ENCODE measurements at places on chromosomes 5 and 9.

GRCh38 chr5:147835386-147835798, 3.9 kb upstream of the SPINK1 start:
- DNase-seq: no peak

DNA sequence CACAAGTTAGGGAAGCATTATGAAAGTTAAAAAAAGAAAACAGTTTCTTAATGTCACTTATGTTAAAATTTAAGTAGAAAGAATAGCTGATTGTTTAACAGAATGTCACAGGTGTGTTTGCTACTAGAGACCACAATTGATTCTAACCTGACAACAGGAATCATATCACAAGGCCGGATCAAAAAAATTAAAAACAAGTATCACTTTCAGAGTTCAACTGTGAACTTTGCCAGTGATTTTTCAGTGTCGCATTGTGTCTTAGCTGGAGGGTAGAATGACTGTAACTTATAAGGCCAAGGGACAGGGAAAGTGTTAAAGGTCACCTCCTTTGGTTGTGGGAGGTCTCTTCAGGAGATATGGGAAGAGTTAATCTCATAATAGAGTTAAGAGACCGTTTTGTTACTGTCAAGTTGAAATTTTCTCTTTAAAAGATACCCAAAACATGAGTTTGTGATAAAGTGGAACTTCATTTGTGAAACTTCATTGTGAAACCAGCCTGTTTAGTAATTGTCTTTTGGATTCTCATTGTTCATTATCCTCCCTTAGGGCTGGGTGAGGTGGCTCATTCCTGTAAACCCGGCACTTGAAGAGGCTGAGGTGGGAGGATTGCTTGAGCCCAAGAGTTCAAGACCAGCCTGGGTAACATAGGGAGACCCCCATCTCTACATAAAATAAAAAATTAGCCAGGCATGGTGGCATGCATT, 40.9 kb downstream of the CPEB4 start:
- no peak for DNase-seq

DNA sequence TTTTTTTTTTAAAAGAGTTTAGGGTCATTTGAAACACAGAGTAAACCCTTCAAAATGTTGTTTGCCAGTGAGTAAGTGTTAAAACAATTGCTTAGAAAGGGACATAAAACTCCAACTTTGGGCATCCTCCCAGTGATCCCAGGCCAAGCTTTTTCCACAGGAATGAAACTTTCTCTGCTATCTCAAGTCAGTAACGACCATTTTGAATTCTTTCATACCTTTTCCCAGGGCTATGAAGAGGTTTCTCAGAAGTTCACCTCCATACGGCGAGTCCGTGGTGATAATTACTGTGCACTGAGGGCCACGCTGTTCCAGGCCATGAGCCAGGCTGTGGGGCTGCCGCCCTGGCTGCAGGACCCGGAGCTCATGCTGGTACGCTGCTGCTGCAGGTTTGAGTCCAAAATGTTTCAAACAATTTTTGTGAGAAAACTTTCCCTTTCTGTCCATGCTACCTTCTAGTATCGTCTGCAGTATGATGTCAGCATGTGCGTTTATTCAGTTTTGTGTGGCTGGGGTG, 16.8 kb downstream of the OTULIN start:
- no peak for DNase-seq

- DNase-seq: no peak
Observed at GRCh38 chr5:27130587-27130986, 92.2 kb upstream of the CDH9 start.

GRCh38 chr5:139667001-139667729, 19.0 kb downstream of the CXXC5 start:
- no peak for DNase-seq

GRCh38 chr9:111056538-111056937, 18.3 kb upstream of the LPAR1 start:
- no peak for DNase-seq

DNA sequence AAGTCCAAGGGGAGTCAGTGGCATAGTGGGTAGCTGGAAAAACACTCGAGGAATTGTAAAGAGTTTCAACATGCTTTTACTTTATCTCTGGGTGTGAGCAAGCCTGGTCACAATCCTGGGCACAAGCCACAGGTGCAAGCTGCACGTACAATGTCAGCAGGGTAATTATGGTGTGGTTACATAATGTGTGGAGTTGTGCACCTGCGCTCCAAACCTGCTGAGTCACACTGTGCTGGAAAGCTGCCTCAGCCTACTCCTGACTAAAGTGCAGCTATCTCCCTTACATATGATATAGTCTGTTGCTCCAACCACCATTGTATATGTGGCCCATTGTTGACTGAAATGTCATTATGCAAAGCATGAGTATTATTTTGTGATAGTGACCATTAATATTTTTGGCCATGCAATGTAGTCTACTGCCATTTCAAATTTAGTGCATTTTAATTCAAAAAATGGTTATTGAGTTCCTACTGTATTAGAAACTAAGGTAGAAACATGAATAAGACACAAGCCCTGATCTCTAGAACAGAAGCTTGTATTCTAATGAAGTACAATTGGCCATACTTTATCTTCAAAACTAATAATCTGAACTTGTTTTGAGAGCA, 160.9 kb upstream of the SLC30A5 start:
- DNase-seq: no peak

DNA sequence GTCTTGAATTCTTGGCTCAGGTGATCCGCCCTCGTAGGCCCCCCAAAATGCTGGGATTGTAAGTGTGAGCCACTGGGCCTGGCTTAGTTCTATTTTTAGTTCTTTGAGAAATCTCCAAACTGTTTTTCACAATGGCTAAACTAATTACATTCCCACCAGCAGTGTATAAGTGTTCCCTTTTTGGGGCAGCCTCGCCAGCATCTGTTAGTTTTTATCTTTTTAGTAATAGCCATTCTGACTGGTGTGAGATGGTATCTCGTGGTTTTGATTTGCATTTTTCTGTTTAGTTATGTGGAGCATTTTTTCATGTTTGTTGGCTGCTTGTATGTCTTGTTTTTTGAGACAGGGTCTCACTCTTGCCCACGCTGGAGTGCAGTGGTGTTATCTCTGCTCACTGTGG, 28.2 kb downstream of the CNOT6 start:
- no peak for DNase-seq

DNA sequence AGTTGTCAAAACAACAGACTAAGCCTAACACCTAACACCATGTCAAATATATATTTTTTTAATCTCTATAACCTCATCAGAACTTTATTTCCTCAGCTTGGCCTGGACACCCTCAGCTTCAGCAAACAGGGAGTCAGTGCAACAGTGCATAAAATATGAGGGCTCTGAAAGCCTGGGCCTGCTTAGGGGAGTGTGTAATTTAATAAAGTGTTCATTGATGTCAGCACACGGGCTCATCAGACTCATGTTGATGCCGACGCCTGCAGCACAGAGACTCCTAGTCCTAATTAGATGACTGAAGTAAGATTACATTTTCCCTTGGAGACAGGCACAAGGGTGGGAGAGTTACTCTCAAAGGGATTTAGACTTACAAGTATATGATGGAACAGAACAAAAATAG, 37.8 kb downstream of the CDH10 start:
- DNase-seq: no peak

DNA sequence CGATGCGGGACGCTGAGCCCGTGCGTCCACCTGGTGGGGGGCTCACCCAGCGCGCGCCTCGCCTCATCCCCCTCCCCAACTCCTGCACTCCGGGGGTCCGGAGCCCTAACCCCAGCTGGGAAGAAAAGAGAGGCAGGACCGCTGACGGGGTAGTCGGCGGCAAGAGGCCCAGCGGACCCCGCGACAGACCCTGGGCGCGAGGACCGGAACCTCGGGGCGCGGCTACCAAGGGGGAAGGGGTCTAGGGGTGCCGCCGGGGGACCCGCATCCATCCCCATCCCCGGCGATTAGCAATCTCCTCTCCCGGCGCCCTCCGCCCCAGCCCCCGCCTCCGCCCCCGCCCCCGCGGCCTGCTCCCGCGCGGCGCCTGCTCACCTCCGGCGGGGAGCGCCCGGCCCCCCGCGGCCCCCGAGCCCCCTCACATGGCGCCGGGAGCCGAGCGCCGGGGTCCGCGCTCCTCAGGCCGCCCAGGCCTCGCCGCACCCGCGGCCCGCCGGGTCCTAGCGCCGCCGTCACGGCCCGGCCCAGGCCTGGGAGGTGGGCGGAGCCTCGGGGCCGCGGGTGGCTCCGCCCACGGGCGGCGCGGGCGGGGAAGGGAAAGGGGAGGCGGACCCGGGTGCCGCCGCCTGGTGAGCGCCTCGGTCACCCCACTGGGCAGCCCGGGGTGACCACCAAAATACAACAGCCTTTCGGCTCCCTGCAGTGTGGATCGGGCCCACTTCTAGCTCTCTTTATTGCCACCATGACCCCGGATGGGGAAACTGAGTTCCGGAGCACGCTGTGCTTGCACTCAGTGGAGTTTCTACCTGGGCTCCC, at the start of gene ST6GALNAC6:
Gene ST6GALNAC6, minus strand, starts transcription at position 476 of the 816 bp plus-strand sequence. CDS start 1,622 bp downstream, outside the sequence.
- DNase-seq: peak; percentile 26

DNA sequence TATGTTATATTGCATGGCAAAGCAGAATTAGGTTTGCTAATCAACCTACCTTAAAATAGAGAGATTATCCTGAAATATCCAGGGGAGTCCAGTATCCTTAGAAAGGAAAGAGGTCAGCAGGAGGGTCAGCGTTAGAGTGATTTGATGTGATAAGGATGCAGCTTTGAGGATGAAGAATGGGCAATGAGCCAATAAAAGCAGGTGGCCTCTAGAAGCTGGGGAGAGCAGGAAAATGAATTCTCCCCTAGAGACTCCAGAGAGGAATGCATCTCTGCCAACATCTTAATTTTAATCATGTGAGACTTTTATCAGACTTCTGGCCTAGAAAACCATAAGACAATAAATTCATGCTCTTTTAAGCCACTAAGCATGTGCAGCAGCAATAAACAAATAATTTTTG, 65.7 kb upstream of the SYK start:
- DNase-seq: no peak
